Omental fat pad (tissue), 4 donors: ENCODE measurements at places on chromosomes 16 and 17. TPM values are rescaled to one million over a fixed set of nuclear protein-coding genes. Genes with fewer than 3 reads are reported as not detected.

Gene POLG2
- total RNA-seq, result 6.3 TPM

Gene ZP2
- not detected for total RNA-seq

Gene GCGR
- not detected for total RNA-seq

DNA sequence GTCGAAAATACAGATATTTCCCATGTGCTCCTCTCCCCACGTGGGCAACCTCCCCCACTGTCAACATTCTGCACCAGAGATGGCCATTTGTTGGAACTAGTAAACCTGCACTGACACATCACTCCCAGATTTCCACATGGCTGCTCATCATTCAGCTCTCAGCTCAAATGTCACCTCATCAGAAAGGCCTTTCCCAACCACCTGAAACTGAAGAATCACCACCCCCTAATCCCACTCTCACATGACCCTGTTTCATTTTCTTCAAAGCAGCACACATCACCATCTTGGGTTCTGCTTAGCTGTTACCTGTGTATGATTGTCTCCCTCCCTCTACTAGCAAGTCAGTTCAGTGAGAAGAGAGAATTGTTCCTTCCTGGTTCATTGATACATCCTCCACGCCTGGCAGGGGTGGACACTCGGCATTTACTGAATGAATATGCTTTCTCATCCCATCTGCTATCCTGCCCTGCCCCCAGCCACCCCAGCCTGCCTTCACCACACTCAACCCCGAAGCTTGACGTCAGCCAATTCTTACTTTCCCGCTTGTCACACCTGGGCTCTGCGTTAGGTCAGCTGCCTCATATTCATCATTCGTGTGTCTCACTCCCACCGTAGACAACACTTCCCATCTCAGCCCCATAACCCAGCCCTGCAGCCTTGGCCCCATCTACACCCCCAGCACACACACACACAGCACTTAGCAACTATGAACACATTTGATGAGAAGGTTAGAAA is 1.5 kb downstream of the C17orf114 start:
- no peak for DNase-seq

Gene KIF19
- total RNA-seq, result 2.4 TPM

GRCh38 chr17:77774182-77774581 is 184.3 kb upstream of the TNRC6C start:
- no peak for DNase-seq

Gene CES3
- 1.6 TPM for total RNA-seq

- DNase-seq, result no peak
These were observed 725 bp upstream of the CACNA1H start for GRCh38 chr16:1152123-1152638.

DNA sequence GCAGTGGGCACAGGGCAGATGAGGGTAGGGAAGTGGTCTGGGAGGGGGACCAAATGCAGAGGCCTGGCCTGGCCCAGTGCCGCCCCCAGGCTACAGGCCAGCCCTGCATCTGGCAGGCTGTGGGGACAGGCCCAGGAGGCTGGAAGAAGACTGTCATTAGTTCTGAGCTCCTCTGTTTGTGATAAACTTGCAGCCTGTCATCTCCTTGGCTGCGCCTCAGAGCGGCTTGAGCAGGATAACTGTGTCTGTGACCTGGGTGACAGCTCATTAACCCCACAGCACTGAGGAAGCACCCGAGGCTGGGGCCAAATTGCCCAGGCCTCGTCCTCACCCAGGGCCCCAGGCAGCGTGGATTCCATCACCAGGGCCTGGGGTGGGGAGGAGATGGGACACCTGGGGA is 23.9 kb downstream of the ABCC3 start:
- DNase-seq, result no peak

DNA sequence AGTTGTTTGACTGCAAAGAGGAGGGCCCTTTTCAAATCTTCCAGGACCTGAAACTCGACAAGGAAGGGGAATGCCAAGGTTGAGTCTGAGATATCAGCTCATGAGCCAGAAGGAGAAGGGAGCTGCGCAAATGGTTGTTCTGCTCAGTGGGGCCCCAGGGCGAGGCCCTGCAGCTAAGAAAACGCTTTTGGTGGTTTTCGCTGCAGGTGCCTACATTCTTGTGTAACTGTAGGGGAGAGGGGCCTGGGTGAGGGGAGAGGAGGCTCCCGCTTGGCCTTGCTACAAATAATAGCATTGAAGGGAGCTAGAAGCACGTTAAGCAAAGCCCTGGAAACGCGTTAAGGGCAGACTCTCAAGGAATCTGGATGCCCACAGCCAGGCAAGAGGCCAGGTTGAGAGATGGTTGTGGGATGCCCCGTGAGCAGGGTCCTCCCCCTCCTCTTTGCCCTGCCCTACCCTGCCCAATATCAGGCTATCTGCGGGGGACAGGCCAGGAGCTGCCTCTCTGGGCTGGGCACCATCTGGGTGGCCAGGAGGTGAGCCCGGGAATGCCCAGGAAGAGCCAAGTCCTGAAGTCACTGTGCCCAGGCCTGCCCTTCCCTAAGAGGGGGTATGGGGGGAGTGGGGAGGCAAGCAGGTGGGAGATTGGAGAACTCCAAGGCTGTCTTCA is 21.9 kb downstream of the GPR142 start:
- no peak for DNase-seq
